D721Med (cell line): ENCODE measurements at places on chromosomes 3 and 15.

DNA sequence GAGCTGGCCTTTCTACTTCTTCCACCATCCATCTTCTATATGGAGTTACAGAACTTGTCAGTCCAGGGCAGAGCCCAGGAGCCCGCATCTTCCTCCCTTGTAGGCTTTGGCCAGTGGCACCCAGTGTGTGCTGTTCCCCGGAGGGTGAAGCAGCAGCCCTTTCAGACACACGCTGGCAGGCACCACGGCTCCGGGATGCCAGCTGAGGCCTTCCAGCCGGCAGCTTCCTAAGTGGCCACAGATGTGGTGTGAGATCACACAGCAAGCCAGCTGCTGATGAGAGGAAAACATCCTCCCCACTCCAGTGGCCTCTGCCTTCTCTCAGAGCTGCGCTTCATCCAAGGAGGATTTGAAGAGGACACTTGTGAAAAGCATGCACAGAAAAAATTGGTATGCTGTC lies 24.1 kb downstream of the CRABP1 start:
- DNase-seq = no peak

DNA sequence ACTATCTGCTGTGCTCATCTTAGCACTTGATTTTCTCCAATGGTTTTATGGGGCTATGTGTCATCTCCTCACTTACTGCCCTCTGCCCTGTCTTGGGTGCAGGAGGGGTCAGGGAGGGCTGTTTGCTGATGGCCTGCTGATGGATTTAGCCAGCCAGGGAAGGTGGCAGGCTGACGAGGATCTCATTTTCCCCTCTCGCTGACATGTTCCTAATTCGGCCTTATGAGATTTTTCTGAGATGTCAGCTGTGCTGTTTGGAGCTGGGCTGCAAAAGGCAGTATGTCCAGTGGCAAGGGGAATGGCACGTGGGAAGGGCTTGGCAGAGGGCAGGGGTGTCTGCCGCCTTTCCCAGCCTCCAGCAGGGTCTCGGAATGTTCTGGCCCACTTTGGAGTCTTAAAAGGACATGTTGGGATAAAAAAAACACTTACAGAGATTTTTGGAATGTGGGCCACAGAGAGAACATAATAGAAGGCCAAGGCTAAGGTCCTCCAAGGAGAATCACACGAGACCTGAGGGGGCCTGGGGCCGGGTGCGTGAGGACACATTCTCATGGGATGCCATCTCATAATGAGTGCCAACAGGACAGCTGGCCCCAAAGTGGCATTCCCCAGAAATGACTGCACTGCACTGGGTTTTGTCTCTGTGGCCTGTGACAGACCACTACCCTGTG lies 303.8 kb downstream of the TLE3 start:
- no peak for DNase-seq

GRCh38 chr15:84947947-84948830 lies 33.5 kb upstream of the PDE8A start:
- DNase-seq = no peak

- DNase-seq = no peak
These were observed 372.3 kb upstream of the IL12A start for GRCh38 chr3:159616234-159616825.

DNA sequence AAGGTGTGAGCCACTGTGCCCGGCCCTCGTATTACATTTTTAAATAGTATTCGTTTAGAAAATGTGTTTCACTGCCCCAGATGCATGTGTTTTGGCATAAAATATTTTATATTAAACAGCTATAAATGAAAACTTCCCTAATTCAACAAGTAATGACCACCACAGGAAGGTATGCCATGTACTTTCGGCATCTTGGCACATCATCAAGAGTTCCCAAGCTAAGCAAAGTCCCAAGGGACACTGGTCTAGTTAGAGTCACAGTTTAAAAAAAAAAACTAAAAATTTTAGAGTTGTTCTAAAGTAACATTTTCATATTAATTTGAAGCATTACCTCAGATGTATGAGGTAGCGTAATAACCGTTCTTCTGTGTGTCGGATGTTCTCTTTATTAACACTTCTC lies 15.6 kb upstream of the ARPP19 start:
- no peak for DNase-seq

DNA sequence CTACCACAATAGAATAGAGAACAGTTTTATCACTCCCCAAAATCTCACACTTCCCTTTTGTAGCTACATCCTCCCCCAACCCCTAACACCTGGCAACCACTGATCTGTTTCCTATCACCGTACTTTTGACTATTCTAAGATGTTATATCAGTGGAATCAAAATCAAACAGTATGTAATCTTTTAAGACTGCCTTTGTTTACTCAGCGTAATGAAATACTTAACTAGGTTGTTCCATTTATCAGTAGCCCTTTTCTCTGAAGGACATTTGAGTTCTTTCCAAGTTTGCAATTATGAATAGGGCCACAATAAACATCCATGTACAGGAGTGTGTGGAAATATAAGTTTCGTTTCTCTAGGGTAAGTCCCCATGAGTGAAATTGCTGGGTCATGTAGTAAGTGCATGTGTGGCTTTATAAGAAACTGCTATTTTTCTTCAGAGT lies 372.3 kb downstream of the SV2B start:
- DNase-seq = no peak

- DNase-seq = no peak
These were observed 9.8 kb upstream of the RUVBL1 start for GRCh38 chr3:128133273-128133883.

GRCh38 chr3:57673156-57673555 lies 19.7 kb downstream of the DENND6A start:
- DNase-seq = no peak

GRCh38 chr15:78944669-78945407 lies at the start of gene CTSH:
Gene CTSH, minus strand, starts transcription at chr15:78945046. Its CDS starts 65 bp downstream, at chr15:78944981.
- peak; percentile 94 for DNase-seq

- DNase-seq = no peak
These were observed 25.3 kb upstream of the VPS33B start for GRCh38 chr15:91047545-91048199.

- DNase-seq = no peak
These were observed 88.9 kb upstream of the NEDD4 start for GRCh38 chr15:56082263-56082761.

DNA sequence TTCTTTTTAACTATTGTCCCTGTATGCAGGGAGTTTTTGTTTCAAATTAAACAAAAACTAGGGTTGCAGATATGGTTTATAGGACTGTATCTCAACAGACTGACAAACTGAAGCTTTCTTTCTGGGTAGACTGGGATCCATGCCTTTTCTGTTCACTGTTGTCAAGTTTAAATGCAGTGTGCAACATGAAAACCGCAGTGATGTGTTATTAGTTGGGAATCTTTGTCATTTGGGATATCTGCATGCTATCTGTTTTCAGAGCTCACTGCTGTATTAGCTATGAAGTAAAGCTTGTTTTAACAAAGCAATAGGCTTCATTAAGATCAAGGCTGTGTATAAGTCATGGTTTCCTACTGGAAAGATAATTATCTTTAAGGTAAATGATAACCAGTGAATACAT lies 21.4 kb upstream of the MCF2L2 start:
- no peak for DNase-seq

- no peak for DNase-seq
These were observed 100.8 kb upstream of the TNFAIP8L3 start for GRCh38 chr15:51195459-51195858.
